ENCODE measurements at places on chromosomes 3 and 15. TPM values are rescaled to one million over a fixed set of nuclear protein-coding genes. Genes with fewer than 3 reads are reported as not detected.

SLC12A1 gene
- not detected for total RNA-seq

UCN2 gene
- 0.13 TPM for total RNA-seq

PLOD2 gene
- 345 TPM for total RNA-seq

ATP13A4 gene
- 0.26 TPM for total RNA-seq

CLRN1 gene
- total RNA-seq = not detected

ZNF502 gene
- total RNA-seq = 8.2 TPM

CCDC33 gene
- total RNA-seq = not detected

SST gene
- not detected for total RNA-seq

XIRP1 gene
- total RNA-seq = not detected

ADAMTS7 gene
- total RNA-seq = 5.1 TPM

DALRD3 gene
- 40.8 TPM for total RNA-seq

WDR93 gene
- total RNA-seq = 0.32 TPM

RGMA gene
- 2.9 TPM for total RNA-seq

TM4SF1 gene
- 630 TPM for total RNA-seq

GOLGB1 gene
- total RNA-seq = 80.9 TPM

FBXW12 gene
- total RNA-seq = not detected

CHRNA5 gene
- total RNA-seq = 0.32 TPM
